ENCODE measurements at places on chromosomes 2 and 18. TPM values are rescaled to one million over a fixed set of nuclear protein-coding genes. Genes with fewer than 3 reads are reported as not detected.

GRCh38 chr18:44987371-44987770, 306.7 kb downstream of the SETBP1 start:
- no peak overlapping the region for H3K27ac ChIP-seq
- no peaks in the 10 kb centered on the region for H3K4me1 ChIP-seq
- H3K36me3 ChIP-seq: no peaks in the 10 kb centered on the region
- DNase-seq: no peak
- H3K27me3 ChIP-seq: no peaks in the 10 kb centered on the region

GRCh38 chr2:231007286-231008098, 11.6 kb downstream of the SPATA3 start:
- no peaks in the 10 kb centered on the region for H3K4me1 ChIP-seq
- no peak overlapping the region for H3K4me3 ChIP-seq
- no peaks in the 10 kb centered on the region for H3K27me3 ChIP-seq
- no peaks in the 10 kb centered on the region for H3K36me3 ChIP-seq
- no peak for DNase-seq

- no peak overlapping the region for H3K4me3 ChIP-seq
- no peak for DNase-seq
- H3K36me3 ChIP-seq: no peaks in the 10 kb centered on the region
- no peak overlapping the region for H3K27ac ChIP-seq
- H3K4me1 ChIP-seq: no peaks in the 10 kb centered on the region
These were observed 197.5 kb downstream of the SCG2 start for GRCh38 chr2:223404616-223405015.

DNA sequence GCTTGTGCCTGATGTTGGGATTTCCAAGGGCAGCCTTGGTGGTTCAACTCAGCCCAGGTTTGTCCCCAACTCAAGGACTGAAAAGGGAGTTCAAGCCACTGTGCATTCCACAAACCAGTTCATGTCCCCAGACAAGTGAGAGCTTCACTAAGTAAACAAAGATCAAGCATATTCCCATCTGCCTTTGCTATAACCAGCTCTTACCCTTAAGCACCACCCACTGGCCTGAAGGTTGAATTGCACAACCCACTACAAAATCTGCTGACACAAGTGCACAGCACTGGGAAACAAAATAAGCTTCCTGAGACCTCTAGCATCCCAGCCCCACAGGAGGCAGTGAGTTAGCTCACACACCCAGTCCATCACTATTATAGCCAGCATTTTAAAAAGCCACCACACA, 516.7 kb downstream of the NR4A2 start:
- DNase-seq: peak; percentile 54
- H3K4me1 ChIP-seq: no peaks in the 10 kb centered on the region
- H3K4me3 ChIP-seq: no peak overlapping the region
- H3K27ac ChIP-seq: no peak overlapping the region
- H3K36me3 ChIP-seq: no peaks in the 10 kb centered on the region

GRCh38 chr18:49768051-49768391, 45.3 kb downstream of the ACAA2 start:
- H3K4me1 ChIP-seq: peaks cover 3% of the 10 kb centered on the region
- H3K4me3 ChIP-seq: no peak overlapping the region
- no peaks in the 10 kb centered on the region for H3K27me3 ChIP-seq
- H3K27ac ChIP-seq: no peak overlapping the region

The SH3RF3 gene
- 0.42 TPM for total RNA-seq

The NCKAP1 gene
- total RNA-seq: 153 TPM

The LIMS4 gene
- 1.4 TPM for total RNA-seq
